ENCODE measurements at places on chromosomes 2 and 18. TPM values are rescaled to one million over a fixed set of nuclear protein-coding genes. Genes with fewer than 3 reads are reported as not detected.

CCL20 gene
- not detected for total RNA-seq

- peak; percentile 82 for DNase-seq
These were observed 97.3 kb upstream of the CREB1 start for GRCh38 chr2:207432453-207432852.

CDKL4 gene
- total RNA-seq, result not detected

DNA sequence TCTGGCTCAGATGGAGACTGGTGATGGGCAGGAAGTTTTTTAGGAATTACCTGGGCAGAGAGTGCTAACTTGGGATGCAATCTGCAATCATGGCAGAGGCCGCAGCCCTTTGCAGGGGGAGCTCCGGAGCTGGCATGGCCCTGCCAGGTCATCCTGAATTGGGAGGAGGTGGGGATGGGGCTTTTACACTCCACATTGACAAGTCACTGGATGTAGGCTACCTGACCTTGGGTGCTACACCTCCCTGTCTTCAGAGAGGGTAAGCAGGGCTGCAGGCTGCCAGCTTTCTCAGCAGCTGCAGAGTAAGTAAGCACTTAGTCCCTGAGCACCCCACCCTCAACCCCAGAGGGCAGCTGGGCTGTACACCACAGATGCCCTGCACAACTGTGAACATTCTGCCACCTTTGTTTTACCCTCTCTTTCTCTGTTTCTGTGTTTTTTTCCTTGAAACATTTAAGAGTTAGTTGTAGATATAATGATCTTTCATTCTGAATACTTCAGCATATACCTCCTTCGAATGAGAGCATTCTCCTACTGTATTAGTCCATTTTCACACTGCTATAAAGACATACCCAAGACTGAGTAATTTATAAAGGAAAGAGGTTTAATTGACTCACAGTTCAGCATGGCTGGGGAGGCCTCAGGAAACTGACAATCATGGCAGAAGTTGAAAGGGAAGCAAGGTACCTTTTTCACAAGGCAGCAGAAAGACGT is 6.8 kb upstream of the HS1BP3 start:
- DNase-seq, result no peak

DNA sequence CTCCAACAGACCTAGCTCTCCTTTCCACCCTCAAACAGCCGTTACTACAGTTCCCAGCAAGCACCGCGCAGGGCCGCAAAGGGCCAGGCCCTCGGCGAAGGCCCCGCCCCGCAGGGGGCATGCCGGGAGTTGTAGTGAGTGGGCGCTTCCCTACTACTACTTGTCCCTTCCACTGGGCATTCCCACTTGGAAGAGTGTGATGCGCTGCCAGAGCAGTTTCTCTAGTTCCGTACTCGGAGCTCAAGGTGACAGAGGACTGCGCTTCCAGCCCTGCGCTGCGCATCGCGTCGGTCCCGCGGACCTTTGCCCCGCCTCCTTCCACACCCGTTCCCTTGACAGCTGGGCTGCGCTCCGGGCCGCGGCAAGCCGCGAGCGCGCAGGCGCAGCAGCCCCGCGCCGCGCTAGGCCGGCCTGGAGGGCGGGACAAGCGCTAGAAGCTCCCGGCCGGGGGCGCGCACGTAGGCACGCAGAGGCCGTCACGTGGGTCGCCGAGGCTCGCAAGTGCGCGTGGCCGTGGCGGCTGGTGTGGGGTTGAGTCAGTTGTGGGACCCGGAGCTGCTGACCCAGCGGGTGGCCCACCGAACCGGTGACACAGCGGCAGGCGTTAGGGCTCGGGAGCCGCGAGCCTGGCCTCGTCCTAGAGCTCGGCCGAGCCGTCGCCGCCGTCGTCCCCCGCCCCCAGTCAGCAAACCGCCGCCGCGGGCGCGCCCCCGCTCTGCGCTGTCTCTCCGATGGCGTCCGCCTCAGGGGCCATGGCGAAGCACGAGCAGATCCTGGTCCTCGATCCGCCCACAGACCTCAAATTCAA is at the start of gene VAPA:
Gene VAPA (plus strand): TSS at position 491 of the 808 bp plus-strand sequence. CDS start 241 bp downstream, at position 732.
- DNase-seq, result peak; percentile 96

ARHGAP28 gene
- 3.8 TPM for total RNA-seq

TYMS gene
- total RNA-seq, result 26.7 TPM

DNA sequence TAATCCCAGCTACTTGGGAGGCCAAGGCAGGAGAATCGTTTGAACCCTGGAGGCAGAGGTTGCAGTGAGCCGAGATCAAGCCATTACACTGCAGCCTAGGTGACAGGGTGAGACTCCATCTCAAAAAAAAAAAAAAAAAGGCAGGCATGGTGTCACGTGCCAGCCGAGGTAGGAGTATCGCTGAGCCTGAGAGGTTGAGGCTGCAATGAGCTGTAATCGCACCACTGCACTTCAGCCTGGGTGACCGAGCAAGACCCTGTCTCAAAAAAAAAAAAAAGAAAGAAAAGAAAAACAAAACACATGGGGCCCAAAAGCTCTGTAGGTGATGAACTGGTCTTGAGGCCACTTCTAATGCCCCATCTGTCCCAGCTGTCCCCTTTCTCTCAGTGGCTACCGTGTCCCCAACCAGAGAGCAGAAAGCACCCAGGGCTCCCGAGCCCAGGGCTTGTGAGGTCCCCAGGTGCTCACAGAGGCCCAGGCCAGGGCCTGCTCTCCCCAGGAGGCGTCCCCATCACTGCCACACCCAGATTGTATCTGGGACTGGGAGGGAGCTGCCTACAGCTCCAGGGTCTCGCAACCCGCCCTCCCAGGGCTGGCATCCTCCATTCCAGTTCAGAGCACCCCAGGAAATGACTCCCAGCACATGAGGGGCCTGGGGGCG is 8.5 kb downstream of the KLHL30 start:
- DNase-seq, result no peak

DNA sequence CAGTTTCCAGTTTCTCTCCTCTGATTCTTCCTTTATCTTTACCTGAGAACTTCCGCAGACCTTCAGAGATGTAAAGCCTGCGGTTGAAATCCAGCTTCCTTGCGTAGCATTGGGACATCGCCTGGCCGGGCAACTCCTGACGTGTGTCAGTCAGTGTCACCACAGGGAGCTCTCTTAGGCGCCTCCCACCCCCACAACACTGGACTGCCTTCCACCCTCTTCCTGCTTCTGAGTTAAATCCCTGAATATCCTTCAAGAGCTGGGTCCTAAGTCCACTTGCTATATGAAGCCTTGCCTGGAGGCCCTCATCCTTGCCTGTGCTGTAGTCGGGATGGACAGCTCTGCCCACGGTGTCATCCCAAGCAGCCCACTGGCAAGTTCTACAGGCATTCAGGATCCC is 179.4 kb downstream of the SEPTIN10 start:
- no peak for DNase-seq

DNA sequence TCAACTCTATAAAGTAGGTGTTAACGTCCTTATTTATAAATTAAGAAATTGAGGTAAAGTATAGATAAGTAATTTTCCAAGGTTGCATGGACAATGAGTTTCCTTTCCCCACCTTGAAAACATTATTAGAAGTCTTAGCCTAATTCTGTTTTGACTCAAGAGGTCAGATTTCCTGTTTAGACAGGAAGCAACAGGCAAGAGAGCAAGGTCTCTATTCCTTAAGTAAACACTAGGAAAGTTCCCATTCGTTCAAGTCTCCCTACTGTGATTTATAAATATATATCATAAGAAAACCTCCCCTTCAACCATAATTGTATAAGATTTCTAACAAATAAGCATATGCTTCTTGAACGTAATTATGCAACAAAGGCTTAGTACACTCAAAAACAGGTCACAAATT is 40.3 kb downstream of the CLASP1 start:
- DNase-seq, result no peak

GRCh38 chr18:44589693-44590355 is 90.9 kb upstream of the SETBP1 start:
- DNase-seq, result peak; percentile 74

DNA sequence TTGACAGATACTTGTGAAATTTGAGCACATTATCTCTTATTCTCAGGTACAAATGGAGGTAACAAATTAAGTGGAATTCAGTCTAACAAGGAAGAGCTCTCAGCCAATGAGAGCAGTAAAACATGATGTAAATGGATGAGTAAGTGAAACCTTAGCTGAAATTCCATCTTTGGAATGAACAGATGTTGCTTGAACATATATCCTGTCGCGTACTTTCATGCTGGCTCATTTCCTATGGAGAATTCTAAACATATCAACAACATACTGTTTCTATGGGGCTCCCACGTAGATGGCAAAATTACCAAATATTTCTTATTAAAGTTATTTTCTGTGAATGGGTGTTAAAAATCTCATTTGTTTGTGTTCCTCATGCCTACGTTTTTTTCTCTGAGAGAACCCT is 256.3 kb upstream of the LINC00305 start:
- DNase-seq, result peak; percentile 16

DNA sequence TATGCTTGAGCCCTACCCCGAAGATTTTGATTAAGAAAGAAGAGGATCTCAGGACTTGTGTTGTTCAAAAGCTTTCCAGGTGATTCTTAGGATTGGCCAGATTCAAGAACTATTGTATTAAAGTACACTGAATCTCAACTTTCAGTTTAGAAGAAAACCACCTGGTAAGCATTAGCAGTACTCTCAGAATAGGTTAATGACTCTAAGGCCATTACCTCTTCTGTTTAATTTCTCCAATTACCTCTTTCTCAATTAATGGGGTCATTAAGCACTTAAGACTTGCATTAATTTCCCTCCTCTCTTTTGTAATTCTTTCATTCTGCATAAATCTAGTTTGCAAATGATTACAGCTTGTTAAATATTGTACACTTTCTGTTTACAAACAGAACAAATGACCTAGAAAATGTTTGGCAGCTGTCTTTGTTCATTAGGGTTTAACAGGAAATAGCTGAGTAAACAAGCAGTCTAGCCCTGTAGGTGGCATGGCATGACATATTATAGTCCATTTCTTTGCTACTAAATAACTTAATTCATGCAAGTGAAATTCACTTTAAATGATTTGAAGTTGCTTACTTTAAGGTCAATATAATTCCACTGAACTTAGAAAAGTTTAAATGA is 20.4 kb upstream of the TDRD15 start:
- no peak for DNase-seq

DNA sequence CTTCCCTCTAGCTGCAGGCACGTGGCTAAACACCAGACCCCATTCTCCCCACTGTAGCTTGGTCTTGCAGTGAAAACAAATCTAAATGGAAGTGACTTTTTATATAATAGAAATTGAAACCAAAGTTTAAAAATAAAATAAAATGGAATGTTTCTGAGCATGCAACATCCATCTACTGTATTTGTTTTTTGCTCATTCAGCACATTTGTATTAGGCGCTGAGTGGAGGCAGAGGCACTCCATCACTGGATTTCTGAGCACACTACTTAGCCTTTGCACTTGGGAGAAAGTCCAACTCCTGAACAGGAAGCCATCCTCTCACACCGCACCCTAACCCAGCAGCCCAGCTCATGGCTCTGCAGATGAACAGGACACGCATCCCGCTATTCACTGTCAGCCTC is 37.8 kb upstream of the POU3F3 start:
- DNase-seq, result no peak

DHRS9 gene
- total RNA-seq, result not detected

DNA sequence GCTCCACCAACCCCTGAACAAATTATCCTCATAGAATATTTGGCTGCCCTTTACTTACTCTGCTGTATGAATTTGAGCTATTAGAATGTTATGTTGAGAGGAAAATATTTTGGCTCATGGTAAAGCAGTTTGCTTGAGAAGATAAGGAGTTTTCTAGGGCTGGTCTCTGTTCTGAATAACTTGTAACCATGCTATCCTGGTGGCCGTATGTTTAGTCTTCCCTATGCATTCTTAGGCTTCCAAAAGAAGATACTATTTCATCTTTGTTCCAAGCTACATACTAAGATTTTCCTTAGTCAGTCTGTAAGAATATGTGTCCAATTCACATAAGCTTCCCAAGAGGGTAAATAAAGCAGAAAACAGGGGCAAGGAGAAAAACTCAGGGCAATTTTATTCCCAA is 1105.1 kb upstream of the PIK3C3 start:
- DNase-seq, result no peak
